ENCODE measurements at places on chromosomes 7 and 10. TPM values are rescaled to one million over a fixed set of nuclear protein-coding genes. Genes with fewer than 3 reads are reported as not detected.

- H3K27ac ChIP-seq, result no peak overlapping the region
- H3K36me3 ChIP-seq, result peaks cover 60% of the 10 kb centered on the region
- H3K4me3 ChIP-seq, result no peak overlapping the region
- no peaks in the 10 kb centered on the region for H3K27me3 ChIP-seq
- peaks cover 1% of the 10 kb centered on the region for H3K4me1 ChIP-seq
These were observed 66.8 kb downstream of the ADAM12 start for GRCh38 chr10:126321440-126321839.

- no peak overlapping the region for H3K4me3 ChIP-seq
- peaks cover 7% of the 10 kb centered on the region for H3K27me3 ChIP-seq
- H3K27ac ChIP-seq, result no peak overlapping the region
- no peak for DNase-seq
- H3K36me3 ChIP-seq, result no peaks in the 10 kb centered on the region
These were observed 403.2 kb downstream of the RPS24 start for GRCh38 chr10:78436706-78437406.

Gene APBB1IP
- 14.8 TPM for total RNA-seq

DNA sequence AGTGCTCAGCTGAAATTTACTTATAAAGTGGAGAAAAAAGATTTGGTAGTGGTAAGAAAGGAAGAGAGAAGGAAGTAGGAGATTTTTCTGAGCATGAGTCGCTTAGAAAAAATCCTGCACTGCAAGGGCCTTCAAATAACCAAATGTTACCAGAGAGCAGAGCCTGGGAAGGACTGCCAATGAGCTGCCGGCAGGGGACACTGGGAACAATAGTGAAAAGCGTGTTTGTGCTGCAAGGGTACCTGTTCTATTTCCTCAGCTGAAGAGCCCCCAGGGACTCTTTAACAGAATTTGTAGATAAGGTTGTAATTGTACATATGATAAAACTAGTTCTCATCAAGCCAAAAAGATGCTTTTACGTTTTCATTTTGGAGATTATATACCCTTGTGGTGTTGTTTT, 696.3 kb upstream of the C7orf33 start:
- DNase-seq, result no peak
- no peaks in the 10 kb centered on the region for H3K4me1 ChIP-seq
- H3K27ac ChIP-seq, result no peak overlapping the region

Gene BHLHA15
- total RNA-seq, result not detected

DNA sequence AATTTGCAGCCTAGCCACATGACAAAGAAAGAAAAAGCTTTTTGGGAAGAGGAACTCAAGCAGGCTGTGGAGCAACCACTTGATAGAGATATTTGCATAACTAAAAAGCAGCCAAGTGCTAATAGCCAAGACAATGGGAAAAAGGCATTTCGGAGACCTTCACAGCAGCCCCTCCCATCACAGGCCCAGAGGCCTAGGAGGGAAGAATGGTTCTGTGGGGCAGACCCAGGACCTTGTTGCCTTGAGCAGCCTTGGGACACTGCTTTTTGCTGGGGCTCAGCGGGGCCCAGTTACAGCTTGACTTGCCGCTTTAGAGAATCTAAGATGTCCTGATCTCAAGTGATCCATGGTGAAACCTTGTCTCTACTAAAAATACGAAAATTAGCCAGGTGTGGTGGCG, 38.5 kb downstream of the FAM149B1 start:
- no peak for DNase-seq
- H3K4me1 ChIP-seq, result no peaks in the 10 kb centered on the region
- H3K4me3 ChIP-seq, result no peak overlapping the region
- no peaks in the 10 kb centered on the region for H3K27me3 ChIP-seq
- H3K36me3 ChIP-seq, result peaks cover 4% of the 10 kb centered on the region

DNA sequence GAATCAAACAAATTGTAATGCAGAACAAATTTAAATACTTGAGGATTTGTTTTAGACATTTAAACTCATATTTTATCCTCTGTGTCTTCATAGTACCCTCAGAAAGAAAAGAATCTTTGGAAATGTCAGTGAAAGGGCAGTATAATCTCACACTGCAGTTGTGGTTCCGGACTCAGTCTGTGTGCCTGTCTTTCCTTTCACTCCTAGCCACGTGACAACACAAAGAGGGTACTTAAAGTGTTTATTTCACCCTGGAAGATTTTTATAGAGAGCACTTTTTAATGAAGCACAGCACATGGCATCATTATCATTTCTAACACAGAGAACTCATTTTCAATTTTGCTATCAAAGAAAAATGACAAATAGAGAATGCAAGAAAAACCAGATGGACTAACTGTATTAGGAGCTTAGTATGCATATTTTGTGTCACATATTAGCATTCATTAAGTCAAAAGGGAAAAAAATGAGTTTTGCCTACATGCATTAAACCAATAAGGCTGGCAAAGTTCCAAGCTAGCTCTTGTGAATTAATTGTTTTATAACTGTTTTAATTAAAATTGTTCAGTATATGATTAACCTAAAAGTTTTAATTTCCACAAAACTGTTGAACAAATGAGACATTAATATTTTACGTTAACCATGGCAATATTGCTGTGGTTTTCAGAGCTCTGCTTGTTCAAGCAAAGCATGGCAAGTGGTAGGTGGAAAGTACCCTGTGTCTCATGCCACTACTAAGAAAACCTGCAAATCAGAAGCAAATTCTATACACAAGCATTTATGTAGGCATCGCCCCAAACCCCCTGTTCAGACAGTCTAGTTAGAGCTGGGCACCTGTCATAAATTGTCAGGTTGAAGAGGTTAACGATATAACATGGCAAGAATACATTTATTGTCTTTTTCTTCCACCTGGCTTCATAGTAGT, 65.9 kb downstream of the AUTS2 start:
- no peaks in the 10 kb centered on the region for H3K4me1 ChIP-seq
- no peak overlapping the region for H3K27ac ChIP-seq
- no peak overlapping the region for H3K4me3 ChIP-seq
- DNase-seq, result no peak
- no peaks in the 10 kb centered on the region for H3K27me3 ChIP-seq

Gene SRGN
- 344 TPM for total RNA-seq

DNA sequence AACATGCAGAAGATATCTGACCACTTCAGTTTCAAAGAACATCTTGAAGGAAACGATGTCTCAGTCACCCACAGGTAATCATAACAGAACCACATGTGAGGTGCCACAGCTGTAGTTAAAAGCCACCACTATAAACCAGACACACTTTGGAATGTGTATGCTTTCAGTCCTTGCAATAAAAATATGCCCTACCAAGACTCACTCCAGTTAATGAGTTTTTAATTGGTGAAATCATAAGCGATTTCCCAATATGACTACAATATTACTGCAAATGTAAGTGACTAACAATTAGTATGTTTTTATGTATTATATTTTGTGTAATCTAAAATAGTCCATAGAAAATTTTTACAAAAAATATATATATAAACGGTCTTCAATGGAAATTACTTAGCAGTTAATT, 428.2 kb downstream of the PARD3 start:
- no peak overlapping the region for H3K4me3 ChIP-seq
- no peaks in the 10 kb centered on the region for H3K36me3 ChIP-seq
- no peak overlapping the region for H3K27ac ChIP-seq
- H3K27me3 ChIP-seq, result no peaks in the 10 kb centered on the region
